ENCODE measurements at places on chromosomes 2 and 18.

- no peak for DNase-seq
Measured at GRCh38 chr2:200300638-200301314, 5.7 kb upstream of the SPATS2L start.

- no peak for DNase-seq
Measured at GRCh38 chr2:32798829-32799228, 147.9 kb upstream of the LTBP1 start.

GRCh38 chr18:46771141-46771540, 14.3 kb upstream of the ST8SIA5 start:
- no peak for DNase-seq

GRCh38 chr2:217897091-217897715, 105.6 kb downstream of the TNS1 start:
- no peak for DNase-seq

- DNase-seq = no peak
Measured at GRCh38 chr18:44358402-44358801, 322.3 kb upstream of the SETBP1 start.

- no peak for DNase-seq
Measured at GRCh38 chr2:235479604-235480003, 14.2 kb upstream of the AGAP1 start.

GRCh38 chr2:150425121-150425955, 62.1 kb downstream of the RND3 start:
- DNase-seq = no peak

DNA sequence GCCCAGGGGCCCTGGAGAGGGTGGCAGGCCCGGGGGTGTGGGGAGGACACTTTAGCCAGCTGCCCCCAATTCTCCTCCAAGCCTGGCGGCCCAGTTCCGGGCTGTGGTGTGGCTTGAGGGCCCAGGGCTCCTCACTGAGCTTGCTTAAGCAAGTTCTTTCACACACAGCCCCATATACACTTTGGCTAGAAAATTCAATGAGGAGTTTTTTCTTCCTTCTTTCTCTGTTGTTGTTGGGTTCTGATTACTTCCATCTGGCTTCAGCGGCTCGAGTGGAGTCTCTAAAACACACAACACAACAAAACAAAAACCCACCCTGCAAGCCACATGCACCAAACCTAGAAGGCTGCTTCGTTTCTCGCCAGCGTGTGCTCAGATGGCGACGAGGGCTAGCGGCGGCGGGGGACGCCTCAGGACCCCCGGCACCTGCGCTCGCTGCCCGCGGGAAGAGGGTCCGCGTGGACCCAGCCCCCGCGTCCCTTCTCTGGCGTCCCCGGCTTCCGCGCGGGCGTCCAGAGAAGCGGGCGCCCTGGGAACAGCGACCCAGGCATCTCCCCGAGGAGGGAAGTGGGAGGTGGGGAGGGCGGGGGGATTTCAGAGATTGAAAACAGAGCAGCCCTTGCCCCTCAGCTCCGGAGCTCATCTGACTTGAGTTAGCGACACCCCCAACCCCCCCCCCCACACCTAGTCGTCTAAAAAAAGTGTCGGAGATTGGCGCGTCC, 577 bp upstream of the GLI2 start:
- DNase-seq = no peak

- no peak for DNase-seq
Measured at GRCh38 chr2:18299423-18300212, 260.8 kb downstream of the RDH14 start.

GRCh38 chr18:4817665-4818064, 362.6 kb upstream of the DLGAP1 start:
- DNase-seq = no peak

GRCh38 chr2:44769349-44770011, 172.0 kb upstream of the SIX3 start:
- DNase-seq = no peak

DNA sequence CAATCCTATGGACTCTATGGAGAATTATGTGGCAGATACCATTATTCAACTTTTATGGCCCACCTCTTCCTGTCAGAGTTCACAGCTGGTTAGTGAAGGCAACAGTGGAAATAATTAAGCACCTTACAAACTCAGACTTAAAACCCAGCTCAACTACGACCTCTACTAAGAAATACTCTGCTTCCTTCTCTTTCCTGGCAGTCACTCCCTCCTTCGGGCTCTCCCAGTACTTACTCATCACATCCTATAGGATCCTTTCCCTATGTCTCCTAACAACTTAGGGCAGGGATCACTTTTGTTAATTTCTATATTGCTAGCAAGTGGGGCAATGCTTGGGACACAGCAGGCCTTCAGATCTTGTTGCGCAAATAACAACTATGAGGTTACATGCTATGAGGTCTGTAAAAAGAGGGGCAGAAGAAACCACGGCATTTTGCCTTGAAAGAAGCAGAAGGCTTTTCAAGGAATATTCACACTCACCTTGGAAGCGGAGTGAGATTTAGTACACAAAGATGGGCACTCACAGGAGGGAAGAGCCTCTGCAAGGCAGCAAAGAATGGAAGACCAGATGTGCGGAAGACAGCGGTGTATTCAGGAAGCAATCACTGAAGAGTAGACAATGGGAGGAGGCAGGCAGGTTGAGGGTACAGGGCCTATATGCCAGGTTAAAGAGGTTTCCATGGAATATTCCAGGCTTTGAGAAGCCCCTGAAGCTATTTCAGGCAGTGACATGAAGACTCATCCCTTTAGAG, 2.1 kb downstream of the STK39 start:
- no peak for DNase-seq

DNA sequence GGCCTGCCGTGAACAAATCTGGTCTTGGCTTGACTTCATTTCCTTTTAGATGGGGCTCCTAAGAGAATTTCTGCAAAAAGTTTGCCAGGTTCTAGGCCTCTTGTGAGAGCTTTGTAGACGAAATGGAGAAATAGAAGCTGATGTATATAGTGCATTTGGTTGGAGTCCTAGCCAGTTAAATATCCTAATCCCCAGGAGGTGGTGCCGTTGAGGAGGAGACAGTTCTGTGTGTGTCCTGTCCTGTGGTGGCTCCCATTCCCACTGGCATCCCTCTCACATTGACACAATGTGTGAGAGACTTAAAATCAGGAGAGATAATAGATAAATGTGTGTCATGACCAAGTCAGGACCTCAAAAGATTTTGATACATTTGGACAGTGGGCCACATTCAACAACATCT, 34.6 kb upstream of the DNER start:
- DNase-seq = no peak

GRCh38 chr2:39408351-39409136, 28.5 kb downstream of the MAP4K3 start:
- DNase-seq = no peak

GRCh38 chr2:222641336-222641735, 14.6 kb downstream of the FARSB start:
- no peak for DNase-seq

DNA sequence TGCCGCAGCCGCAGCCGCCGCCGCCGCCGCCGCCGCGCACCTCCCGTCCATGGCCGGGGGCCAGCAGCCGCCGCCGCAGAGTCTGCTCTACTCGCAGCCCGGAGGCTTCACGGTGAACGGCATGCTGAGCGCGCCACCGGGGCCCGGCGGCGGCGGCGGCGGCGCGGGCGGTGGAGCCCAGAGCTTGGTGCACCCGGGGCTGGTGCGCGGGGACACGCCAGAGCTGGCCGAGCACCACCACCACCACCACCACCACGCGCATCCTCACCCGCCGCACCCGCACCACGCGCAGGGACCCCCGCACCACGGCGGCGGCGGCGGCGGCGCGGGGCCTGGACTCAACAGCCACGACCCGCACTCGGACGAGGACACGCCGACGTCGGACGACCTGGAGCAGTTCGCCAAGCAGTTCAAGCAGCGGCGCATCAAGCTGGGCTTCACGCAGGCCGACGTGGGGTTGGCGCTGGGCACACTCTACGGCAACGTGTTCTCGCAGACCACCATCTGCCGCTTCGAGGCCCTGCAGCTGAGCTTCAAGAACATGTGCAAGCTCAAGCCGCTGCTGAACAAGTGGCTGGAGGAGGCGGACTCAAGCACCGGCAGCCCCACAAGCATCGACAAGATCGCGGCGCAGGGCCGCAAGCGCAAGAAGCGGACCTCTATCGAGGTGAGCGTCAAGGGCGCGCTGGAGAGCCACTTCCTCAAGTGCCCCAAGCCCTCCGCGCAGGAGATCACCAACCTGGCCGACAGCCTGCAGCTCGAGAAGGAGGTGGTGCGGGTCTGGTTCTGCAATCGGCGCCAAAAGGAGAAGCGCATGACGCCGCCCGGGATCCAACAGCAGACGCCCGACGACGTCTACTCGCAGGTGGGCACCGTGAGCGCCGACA, 2.4 kb downstream of the POU3F3 start:
- DNase-seq = no peak

- no peak for DNase-seq
Measured at GRCh38 chr2:144796164-144796563, 276.2 kb upstream of the ZEB2 start.

DNA sequence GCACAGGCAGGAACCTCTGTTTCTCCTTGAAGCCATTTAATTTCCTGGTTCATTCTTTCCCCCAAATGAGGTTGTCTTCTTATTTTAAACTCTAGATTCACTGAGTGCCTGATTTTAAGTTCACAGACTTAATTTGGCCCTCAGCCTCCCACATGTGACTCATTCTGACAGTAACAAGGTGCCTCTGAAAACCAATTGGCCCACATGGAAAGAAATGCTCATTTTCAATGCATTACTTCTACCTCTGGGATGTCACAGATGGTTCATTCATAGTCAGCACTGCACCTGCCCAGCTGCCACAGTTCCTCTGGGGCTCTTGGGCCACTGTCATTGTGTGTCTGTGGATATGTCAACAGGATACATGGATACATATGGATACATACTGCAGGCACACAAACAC, 140.4 kb upstream of the CAPN13 start:
- no peak for DNase-seq

DNA sequence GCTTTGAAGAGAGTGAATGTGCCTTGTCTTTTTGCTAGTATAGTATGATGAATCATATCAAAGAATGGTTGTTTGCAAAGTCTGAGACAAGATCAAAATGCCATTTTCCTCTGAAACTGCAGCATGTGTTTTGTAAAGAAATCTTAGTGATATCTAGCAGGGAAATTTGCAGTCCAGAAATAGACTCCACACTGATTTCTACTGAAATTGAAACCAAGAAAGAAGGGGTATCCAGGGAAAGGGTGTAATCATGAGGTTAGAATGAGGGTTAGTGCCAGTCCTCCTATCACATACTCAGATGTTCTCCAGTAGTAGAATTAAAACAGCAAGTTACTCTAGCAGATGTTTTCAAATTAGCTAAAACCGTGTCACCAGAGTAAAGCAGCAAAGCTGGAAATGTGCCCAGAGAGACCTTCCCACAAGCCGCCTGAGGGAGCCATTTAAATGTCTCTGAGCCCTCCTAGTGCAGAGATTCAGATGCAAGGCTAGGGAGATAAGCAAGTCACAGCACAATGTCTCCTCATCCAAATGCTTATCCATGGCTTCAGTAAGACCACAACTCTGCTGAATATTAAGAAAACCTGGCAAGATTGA, 4.9 kb downstream of the DLGAP1 start:
- DNase-seq = no peak

DNA sequence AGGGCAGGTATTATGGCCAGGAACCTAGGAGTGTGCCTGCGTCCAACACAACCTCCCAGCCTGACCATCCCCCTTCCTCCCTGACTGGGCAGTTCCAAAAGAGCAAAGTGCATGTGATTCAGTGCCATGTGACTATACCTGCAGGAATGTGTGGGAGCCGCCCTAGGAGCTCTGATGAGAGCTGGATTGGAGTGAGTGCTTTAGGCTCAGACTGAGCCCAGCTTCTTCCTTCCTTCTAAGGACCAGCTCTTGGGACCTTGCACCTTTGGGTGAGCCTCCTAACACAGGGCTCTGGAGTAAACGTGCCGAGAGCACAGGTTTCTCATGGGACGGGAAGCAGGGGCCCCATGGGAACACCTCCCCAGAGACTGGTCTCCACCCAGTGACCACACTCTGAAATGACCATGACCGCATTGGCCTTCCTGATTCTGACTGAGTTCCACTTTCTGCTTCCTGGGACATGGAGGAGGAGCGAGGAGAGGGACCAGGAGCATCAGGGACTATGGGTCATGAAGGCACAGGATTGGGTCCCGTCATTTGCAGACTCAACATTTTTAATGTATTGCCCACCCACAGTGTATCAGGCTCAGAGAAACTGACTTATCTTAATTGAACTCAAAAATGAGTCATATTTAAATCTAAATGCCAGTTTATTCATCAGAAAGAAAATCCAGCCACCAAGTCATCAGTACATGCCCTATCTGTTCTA, 87.8 kb upstream of the BCL2L11 start:
- no peak for DNase-seq

DNA sequence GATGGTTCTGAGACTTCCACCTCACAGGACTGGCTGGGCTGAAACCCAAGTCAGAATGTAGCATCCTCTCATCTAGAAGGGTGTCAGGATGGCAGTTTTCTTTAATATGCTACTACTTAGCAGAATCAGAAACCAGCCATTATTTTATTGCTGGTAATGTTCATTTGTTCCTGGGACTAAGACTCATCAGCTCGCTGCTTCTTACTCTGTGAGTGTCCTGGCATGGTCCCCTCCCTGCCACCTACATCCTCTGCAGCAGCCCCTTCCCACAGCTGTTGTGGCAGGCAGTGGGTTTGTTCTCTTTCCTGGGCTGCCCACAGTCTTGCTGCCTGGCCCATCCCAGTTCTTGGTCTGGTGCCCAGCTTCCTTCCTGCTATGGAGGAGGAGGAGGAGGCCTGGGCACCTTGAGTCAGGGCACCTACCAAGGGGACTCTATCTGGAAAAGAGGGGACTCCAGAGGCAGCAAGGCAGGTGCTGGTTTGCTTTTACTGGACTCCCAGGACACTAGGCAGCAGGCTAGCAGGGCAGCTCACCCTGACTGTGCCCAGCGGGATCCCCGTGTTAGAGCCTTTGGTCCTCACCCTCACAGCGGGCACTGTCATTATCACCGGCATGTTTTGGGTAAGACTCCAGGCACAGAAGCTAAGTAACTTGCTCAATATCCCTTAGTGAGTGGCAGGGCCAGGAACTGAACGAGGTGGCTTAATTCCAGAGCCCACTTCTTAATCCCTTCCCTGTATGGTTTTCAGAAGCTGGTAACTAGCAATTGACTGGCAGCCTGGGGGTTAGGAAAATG, 62.1 kb downstream of the LRRFIP1 start:
- DNase-seq = no peak

- no peak for DNase-seq
Measured at GRCh38 chr2:25335204-25335603, 6.5 kb downstream of the DNMT3A start.

GRCh38 chr2:174846218-174846617, 81.9 kb upstream of the CHRNA1 start:
- DNase-seq = no peak

DNA sequence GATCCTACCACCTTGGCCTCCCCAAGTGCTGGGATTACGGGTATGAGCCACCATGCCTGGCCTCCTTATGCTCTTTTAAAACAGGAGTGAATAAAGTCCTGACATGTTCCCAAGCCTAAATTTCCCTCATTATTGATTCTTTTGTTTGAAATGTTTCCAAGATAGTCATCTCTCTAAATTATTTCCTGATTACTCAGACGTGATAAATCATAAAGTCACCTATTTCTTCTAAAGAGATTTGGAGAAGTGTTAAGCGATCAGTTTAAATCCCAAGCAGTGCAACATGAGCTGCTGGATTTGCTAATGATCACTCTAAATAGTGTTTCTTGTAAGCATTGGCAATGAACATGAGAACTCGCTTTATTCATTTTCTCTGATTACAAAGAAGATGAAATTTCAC, 51.8 kb downstream of the PMAIP1 start:
- DNase-seq = no peak

GRCh38 chr18:74533666-74534065, 634 bp upstream of the CNDP1 start:
- DNase-seq = no peak

- DNase-seq = no peak
Measured at GRCh38 chr18:60950634-60951033, 382.6 kb upstream of the CDH20 start.

- no peak for DNase-seq
Measured at GRCh38 chr2:159755788-159756187, 42.2 kb downstream of the CD302 start.

Measured in stimulated activated CD8-positive, alpha-beta memory T cell treated with anti-CD3 and anti-CD28 coated beads, Interleukin-15, amount 100 ng/mL, for 4 hours (primary cell).